ENCODE measurements at places on chromosomes 11 and 22.

DNA sequence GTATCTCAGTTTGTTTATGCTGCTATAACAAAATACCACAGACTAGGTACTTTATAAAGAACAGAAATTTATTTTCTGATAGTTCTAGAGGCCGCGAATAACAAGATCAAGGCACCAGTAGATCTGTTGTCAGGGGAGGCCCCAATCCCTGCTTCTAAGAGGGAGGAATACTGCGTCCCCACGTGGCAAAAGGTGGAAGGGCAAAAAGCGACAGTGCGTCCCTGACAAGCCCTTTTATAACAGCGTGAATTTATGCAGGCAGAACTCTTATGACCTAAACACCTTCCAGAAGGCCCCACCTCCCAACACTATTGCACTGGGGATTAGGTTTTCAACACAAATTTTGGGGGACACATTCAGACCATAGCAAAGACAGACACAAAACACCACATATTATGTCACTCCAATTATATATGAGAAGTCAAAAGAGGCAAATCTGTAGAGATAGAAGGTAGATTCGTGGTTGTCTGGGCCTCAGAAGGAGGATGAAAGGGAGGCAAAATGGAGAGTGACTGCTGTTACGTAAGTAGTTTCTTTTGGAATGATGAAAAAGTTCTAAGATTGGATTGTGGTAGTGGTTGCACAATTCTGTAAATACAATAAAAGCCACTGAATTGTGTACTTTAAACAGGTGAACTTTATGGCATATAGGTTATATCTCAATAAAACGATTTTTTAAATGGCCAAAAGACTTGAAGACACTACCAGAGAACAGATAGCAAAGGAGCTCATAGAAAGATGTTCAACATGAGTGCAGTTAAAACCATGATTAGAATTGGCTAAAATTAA lies 30.1 kb upstream of the TNRC6B start:
- no peak for DNase-seq

DNA sequence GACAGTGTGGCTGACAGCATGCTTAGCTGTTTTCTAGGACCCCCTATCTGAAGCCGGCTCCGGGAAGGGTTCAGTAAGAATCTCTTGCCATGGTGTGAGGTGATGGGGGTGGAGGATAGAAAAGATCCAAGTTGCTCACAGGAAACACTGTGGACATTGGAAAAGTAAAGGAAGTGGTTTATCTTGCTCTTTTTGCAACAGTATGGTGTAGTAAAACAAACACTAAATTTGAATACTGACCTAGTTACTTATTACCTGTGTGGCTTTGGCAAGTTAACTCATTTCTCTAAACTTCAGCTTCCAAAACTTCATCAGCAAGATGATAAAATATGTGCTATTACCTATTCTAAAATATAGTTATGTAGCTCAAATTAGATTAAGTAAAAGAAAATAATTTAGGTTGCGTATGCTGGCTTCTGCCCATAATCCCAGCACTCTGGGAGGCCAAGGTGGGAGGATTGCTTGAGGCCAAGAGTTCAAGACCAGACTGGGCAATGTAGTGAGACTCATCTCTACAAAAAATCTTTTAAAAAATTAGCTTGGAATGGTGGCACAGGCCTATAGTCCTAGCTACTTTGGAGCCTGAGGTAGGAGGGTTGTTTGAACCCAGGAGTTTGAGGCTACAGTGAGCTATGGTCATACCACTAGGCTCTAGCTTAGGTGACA lies 51.6 kb upstream of the APOA1 start:
- DNase-seq = no peak

- DNase-seq = no peak
These were observed 88.3 kb upstream of the PRDM11 start for GRCh38 chr11:45057938-45058646.

GRCh38 chr11:61682906-61683675 lies 2.9 kb downstream of the DAGLA start:
- DNase-seq = no peak

GRCh38 chr22:22733881-22734373 lies 89.5 kb downstream of the GGTLC2 start:
- no peak for DNase-seq

GRCh38 chr22:35567351-35568141 lies 26.9 kb downstream of the RASD2 start:
- no peak for DNase-seq

DNA sequence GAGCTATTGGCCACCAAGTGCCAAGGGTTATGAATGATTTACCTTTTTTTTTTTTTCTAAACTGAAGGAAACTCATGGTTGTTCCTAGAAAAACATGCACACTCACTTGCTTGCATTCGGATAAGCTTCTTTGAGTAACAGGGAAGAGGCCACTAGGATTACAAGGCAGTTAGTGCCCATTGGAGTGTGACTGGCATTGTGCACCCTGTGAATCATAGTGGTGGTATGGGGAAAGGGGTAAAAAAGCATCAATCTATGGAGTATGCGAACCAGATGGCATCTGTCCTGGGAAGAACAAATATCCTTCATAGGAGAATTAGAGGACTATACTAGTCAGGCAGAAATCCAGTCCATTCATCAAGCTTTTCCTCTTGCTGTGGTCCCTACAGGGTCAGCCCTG lies 24.2 kb downstream of the CD44 start:
- DNase-seq = no peak

DNA sequence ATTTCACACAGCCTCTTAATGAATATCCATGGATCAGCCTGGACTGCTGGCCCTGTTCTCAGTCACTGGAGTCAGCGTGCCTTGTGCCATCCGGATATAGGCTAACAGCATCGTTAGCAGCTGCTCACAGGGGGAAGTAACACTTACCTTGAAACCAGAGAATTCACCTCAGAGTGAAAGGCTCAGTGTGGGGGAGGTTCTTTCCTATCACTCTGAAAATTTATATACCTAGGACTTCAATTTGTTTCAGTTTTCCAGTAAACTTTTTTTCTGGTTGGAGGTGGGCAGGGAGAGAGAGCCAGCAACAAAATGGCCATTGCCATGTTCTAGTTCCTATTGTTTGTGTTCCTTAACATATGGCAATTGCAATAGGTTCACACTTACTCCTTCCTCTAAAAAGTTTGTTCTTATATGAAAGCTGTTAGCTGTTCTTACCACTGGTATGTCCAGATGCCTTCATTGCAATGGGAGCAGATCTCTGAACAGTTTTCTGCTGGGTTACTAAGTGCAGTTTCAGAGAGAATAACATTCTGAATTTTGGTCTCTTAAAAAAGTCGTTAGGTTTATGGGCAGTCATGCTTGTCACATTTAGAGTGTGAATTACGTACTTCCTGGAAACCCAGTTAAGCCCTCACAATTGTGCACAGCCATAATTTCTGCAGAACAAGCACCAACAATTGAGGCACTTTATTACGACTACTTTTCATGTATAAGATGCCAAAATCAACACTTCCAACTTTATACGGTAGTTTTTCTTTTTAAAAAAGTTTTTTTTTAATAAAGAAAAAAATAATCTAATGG lies 247.6 kb downstream of the CADM1 start:
- peak; percentile 26 for DNase-seq

GRCh38 chr11:121606354-121606753 lies 153.6 kb upstream of the SORL1-AS1 start:
- DNase-seq = no peak

DNA sequence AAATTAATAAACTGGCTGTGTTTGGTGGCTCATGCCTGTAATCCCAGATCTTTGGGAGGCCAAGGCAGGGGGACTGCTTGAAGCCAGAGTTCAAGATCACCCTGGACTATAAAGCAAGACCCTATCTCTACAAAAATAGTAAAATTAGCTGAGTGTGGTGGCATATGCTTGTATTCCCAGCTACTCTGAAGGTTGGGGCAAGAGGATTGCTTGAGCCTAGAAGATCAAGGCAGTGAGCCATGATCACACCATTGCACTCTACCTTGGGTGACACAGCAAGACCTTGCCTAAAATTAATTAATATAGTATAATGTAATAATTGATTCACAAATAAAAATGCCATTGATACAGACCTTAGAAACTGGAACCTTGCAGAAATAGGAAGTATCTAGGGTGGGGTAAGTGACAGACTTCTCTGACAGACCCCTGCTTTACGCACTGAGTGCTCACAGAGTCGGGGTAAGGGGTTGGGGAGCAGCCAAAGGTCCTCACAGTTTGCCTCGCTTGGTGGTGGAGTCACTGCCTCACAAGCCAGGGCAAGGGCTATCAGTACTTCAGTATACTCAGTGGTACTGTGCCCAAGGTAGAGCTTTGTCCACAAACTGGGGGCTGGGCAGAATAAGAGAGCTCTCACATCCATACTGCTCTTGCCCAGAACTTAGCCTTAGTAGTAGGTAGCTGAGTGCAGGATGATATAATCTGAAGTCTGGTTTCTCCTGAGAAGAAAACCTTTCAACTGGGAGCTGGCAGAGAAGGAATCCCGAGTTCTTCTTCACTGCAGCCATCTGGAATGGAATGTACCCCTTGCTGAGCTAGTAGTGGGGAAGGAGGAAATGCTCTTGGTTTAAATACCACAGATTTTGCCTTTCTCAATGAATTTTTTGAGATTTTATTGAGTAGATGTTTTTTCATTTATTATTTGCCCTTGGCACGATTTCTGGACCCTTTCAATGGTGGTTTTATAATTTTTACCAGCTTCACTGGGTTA lies 65.5 kb downstream of the EMSY start:
- DNase-seq = no peak

- DNase-seq = no peak
These were observed 10.8 kb downstream of the LIF start for GRCh38 chr22:30235687-30236170.

DNA sequence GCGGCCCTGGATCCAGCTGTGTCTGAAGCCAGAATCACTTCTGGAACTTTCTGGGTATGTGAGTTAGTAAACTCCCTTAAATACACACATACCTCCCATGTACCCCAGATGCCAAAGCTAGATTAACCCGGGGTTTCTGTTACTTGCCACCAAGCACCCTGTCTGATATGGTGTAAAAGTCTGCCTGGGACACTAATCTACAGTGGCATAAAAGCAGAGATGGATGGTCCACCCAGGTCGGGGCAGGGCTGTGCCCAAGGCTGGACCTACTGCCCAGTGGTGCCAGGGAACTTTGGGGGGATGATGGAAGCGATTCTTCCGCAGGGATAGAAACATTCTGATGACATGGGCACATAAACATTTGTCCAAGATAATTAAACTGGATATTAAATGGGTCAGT lies 12.7 kb downstream of the MRGPRF start:
- no peak for DNase-seq

GRCh38 chr11:103907548-103908455 lies 128.6 kb upstream of the DDI1 start:
- DNase-seq = no peak

GRCh38 chr11:124123622-124124021 lies 8.4 kb downstream of the VWA5A start:
- no peak for DNase-seq

DNA sequence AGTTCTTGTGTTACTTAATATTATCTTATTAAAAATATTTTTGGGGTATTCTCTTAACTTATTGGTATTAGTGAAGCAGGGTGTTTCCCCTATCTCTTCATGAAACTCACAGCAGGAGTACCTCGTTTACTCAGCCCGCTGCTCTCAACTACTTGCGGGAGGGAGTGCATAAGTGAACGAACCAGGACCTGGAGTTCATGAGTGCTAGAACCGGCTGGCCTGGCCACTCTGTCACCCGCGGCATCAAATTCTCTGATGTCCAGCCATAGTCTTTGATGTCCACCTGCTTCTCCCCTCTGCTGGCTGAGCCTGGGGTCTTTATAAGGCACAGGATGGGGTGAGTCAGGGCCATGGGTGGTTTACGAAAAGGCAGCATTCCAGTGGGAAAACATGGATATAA lies 216.7 kb upstream of the ANO5 start:
- DNase-seq = no peak

DNA sequence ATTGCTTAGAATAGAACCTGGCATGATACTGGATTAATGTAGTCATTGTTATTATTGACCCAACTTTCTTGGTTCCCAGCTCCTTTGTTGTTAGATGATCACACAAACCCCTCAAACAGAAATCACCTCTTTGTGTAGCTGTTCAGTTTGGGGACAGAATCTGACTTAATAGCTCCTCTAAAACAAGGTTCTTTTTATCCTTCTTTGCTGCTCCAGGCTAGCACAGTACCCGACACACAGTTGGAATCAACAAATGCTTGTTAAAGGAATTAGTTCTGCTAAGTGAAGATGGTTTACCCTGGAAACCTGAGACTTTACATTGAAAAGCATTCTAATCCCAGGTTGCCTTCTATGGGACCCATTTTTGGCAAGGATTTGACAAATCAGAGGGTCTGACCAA lies 43.9 kb downstream of the GAB2 start:
- DNase-seq = no peak

- DNase-seq = no peak
These were observed 30.6 kb downstream of the SC5D start for GRCh38 chr11:121323046-121323607.
